ENCODE measurements at places on chromosomes 2 and 18.

DNA sequence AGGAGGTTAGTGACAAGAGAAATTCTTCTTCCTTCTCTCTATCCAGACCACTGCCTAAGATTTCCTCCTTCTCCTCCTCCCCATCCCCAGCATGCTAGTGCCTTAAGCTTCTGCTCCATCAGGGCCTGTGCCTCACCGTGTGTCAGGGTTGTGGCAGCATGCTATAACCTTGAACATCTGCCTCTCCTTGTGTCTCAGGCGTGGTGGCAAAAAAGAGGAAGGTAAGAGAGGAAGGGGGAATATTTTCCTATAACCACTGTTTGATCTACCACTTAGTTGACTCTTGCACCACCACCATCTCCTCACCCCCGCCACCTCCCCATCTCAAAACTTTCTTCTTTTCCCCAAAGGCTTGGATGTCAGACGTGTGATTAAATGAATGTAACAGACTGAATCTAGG, 38.3 kb upstream of the PEX13 start:
- DNase-seq, result no peak

DNA sequence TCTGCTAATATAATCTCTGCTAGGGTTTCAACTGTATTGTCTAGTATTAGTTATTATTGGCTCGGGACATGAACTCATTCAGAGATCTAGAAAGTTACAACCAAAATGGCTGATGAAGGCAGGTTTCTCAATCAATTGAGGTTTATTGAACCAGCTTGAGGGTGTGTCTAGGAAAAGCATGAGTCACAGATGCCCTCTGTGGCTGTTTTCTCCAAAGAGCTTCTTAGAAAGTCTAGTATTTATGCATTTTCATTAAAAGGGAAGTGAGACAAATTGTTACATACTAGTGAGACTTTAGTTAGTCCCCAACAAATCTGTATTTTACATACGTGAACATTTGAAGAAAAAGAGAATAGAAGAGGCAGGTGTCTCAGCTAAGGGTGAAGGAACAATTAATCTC, 23.0 kb upstream of the RTTN start:
- DNase-seq, result no peak

DNA sequence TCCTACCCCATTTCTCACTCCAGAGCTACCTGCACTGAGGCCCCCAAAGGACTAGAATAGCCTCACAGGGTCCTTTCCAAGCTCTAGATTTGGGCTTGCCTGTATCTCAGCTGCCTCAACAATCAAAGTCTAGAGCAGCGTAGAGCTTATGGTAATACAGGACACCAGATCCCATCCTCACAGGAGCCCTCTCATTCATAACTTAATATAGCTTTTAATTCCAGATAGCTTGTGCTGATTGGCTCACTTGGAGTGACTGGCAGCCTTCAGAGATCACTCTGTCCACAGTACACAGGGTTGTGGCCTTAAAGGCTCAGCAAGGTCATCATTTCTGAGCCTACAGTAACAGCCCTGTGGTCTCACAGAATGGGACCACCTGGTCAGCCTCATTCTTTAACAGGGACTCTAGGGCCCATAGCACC, 51.4 kb downstream of the ZFP36L2 start:
- DNase-seq, result no peak

- DNase-seq, result no peak
These were observed 694.9 kb downstream of the GALR1 start for GRCh38 chr18:77944533-77944932.

DNA sequence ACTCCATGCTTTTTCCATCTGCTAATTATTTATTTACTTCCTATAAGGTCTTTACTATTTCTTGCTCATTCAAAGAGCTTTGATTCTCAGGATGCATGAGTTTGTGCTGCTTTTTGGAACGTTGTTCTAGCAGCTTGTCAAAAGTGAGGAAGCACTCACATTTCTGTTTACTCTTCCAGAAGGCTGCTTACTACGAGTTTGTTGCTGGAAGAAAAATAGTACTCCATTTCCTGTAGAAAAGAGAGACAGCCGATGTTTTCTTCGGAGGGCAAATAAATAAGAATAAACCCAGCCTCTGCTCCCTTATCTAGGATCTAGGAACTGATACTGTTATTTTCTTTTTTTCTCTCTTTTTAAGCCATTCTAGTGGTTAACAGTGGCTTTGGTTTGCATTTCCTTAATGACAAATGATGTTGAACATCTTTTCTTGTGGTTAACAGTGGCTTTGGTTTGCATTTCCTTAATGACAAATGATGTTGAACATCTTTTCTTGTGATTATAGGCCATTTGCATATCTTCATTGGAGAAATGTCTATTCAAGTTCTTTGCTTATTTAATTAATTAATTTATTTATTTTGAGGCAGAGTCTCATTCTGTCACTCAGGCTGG, 20.5 kb downstream of the CYP27A1 start:
- no peak for DNase-seq
